ENCODE measurements at places on chromosomes 7 and 10.

- DNase-seq: no peak
These were observed 22.4 kb downstream of the NACAD start for GRCh38 chr7:45066409-45066808.

GRCh38 chr10:112361951-112362751, 11.8 kb upstream of the ACSL5 start:
- no peak for DNase-seq

- DNase-seq: no peak
These were observed 93.5 kb downstream of the SND1 start for GRCh38 chr7:127745445-127745844.

DNA sequence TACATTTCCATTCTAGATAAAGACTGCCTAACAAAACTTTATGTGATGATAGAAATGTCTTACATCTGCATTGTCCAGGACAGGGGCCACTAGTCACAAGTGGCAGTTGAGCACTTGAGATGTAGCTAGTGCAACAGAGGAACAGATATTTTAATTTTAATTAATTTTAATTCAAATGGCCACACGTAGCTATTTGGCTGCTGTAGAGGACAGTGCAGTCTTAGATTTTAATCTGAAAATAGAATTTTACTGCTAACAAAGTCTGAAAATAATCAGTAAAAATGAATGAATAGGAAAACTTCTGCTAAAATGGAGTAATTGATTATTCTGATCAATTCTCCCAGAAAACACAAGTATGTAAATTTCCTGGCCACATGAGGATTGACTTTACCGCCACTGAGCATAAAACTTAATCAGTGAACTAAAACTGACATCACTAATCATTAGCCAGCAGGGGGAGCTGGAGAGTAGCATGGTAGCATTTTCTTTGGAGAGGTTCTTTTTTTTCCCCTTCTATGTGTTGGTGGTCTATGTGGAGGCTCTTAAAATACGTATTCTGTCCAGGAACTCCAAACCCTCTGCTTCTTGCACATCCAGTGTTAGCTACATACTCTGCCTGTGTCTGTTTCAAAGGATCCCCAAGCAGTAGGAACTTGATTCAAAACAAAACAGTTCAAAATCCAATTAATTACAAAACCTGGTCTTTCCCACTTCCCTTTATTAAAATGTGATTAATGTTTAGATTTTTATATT, 52.1 kb downstream of the TSPAN12 start:
- DNase-seq: peak; percentile 39

GRCh38 chr10:73873142-73873837, 1.1 kb downstream of the CAMK2G start:
- DNase-seq: no peak

GRCh38 chr7:19106241-19107080, 11.0 kb downstream of the TWIST1 start:
- DNase-seq: no peak

- DNase-seq: no peak
These were observed at the start of gene KCND2 for GRCh38 chr7:120272701-120273475. KCND2 (plus strand) TSS chr7:120273175.

GRCh38 chr10:82866424-82867020, 991.5 kb downstream of the NRG3 start:
- DNase-seq: peak; percentile 48

DNA sequence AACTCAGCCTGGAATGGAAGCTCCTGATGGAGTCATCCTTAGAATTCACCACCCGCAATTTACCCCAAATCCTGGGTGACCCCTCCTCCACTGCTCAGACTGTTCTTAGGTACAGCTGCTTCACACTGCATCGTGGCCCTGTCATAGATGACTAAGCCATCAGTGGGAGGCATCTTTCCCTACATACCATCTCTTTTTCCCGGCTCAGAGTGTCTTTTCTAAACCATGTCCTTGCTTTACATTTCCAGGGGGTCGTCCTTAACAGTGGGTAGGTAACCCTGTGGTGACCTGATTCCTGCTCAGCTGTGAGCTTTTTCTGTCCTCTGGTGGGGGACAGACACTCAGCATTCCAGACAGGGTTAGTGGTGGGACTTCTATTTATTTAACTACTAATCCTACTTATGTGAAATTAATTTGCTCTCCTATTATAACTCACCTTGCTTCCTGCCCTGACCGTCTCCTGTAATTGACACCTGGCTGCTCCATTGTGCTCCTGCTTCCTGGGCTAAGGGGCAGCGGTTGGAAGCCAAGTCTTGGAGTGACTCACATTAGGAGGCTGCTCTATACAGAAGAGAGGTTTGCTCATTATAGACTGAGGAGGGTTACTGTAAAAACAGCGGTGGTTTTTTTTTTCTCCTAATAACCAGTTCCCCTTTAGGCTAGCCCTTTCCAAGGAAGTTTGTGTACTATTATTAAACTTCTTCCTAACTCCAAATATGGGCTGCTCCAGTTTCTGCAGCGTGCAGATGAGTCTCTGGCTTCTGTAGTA, 40.6 kb downstream of the PYROXD2 start:
- DNase-seq: no peak

DNA sequence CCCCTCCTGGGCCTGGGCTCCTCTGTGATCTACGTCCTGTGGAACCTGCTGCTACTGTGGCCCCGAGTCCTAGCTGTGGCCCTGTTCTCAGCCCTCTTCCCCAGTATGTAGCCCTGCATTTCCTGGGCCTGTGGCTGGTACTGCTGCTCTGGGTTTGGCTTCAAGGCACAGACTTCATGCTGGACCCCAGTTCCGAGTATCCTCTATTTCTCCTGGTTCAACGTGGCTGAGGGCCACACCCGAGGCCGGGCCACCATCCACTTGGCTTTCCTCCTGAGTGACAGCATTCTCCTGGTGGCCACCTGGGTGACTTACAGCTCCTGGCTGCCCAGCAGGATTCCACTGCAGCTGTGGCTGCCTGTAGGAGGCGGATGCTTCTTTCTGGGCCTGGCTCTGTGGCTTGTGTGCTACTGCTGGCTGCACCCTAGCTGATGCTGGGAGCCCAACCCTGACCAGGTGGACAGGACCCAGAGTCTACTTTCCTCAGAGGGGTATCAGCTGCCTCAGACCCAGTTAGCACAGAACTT, 37.8 kb upstream of the MMD2 start:
- DNase-seq: no peak

GRCh38 chr7:158241919-158242318, 345.7 kb downstream of the PTPRN2 start:
- no peak for DNase-seq

DNA sequence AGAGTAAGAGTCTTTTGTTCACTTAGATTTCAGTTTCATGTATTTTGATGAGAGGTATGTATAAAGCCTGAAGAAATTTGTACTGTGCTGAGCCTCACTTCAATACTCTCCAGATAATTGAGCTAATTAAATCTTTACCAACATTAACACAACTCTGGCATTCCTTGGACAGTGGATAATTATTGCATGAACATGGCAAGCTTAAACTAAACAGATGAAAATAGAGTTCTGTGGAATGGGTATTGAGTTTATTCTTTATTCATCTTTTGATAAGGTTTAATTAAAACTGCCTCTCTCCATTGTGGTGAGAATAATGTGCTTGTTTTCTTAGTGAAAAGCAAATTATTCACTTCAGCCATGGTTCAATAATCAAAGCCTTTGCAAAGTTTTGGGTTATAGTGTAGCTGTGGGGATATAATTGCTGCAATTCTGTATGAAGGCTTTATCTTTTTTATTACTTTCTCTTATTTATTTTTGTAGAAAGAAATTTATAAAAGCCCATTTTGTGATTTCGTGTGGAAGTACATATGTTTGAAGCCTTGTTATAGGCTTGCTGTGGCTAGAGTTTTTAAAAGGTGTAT, 126.4 kb upstream of the FZD1 start:
- no peak for DNase-seq

DNA sequence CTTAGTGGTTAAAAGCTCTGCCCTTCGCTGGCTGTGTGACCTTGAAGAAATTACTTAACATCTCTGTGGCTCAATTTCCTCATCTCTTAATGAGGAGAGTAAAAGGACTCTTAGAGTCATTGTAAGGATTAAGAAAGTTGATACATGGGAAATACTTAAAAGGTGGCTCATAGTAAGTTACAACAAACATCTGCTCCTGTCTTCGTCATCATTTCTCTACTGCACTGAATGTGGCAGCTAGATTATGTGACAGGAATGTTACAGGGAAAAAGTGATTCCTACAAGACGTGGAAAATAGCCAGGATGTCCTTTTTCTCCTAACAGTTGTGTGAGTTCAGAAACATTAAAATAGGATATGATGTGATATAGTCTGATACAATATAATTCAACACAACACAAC, 184.7 kb downstream of the FRMD4A start:
- no peak for DNase-seq

GRCh38 chr7:109497053-109497452, 927.4 kb downstream of the DNAJB9 start:
- no peak for DNase-seq

DNA sequence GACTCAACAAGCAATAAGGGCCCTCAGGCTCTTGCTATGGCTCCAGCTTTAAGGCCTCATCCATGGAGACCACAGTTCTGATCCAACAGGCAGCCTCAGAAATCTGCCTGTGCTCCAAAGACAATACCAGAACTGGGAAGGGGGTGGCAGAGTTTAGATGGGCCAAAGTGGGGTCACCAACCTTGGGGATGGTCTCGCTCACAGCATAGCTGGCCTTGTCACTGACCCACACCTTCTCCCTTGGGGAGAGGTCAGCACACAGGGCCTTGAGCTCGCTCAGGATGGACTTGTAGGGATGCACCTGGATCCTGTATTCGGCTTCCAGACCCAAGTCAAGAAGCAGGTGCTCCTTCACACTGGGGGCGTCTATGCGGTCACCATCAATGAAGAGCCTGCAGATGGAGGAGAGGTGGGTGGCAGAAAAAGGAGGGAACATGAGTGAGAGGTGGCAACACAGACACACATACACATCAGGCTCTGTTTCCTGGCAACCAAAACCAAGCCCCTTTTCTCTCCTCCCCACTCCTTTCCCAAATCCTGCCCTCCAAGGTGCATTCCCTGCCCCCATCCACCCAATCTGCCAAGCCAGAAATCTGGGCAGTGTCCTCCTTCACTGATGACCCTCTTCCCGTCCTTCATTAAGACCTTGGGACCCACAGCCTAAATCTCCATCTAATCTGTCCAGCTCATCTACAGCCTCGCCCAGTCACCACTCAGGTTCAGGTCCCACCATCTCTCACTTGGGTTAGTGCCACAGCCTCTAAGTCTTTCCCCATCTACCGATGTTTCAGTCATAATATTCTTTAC, 40.9 kb downstream of the XPNPEP1 start:
- no peak for DNase-seq

- DNase-seq: no peak
These were observed 29.9 kb downstream of the SPDYE6 start for GRCh38 chr7:102326157-102326889.

DNA sequence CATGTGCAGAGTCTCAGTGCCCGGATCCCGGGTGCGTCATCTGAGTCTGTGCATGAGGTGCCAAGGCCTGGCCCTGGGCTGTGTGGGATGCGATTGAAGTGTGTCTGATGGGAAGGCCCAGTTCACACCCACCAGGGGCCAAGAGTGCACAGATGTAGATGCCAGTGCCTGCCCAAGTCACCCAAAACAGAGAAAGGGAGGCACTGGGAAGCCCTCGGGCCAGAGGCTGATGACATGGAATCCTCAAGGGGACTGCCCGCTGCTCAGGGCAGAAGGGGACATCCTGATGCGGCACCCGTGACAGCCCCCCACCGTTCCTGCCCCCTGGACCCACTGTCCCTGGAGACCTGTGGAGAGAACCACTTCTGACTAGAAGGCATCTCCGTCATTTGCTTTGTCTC, 72.2 kb upstream of the ZNF479 start:
- no peak for DNase-seq

DNA sequence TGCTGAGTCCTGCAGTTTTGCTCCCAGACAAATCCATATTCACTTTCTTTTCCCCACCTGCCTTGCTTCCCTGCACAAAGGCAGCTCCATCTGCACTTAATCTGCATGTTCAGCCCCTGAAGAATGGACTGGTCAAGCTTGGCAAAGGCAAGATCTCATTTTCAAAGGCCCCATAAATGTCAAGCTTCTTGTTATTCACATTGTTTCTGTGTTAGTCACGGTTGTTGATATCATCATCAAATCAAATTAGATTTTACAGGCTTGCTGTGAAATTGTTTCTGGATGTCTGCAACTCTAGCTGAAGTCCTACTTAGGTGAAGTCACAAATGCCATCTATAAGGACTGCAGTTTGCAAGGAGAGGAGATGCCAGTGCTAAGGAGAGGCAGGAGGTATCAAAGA, 91.0 kb downstream of the GPAM start:
- no peak for DNase-seq

- DNase-seq: no peak
These were observed 43.9 kb downstream of the CHRM2 start for GRCh38 chr7:136912339-136912738.

- no peak for DNase-seq
These were observed 11.4 kb downstream of the NHLRC2 start for GRCh38 chr10:113865901-113866300.

GRCh38 chr7:90238022-90238421, 7.0 kb upstream of the CFAP69 start:
- DNase-seq: no peak

- no peak for DNase-seq
These were observed 178.6 kb upstream of the INHBA start for GRCh38 chr7:41881331-41882130.

GRCh38 chr10:129552119-129552518, 85.1 kb downstream of the MGMT start:
- DNase-seq: no peak

- DNase-seq: no peak
These were observed 22.1 kb downstream of the PLAC9 start for GRCh38 chr10:80154626-80154977.

DNA sequence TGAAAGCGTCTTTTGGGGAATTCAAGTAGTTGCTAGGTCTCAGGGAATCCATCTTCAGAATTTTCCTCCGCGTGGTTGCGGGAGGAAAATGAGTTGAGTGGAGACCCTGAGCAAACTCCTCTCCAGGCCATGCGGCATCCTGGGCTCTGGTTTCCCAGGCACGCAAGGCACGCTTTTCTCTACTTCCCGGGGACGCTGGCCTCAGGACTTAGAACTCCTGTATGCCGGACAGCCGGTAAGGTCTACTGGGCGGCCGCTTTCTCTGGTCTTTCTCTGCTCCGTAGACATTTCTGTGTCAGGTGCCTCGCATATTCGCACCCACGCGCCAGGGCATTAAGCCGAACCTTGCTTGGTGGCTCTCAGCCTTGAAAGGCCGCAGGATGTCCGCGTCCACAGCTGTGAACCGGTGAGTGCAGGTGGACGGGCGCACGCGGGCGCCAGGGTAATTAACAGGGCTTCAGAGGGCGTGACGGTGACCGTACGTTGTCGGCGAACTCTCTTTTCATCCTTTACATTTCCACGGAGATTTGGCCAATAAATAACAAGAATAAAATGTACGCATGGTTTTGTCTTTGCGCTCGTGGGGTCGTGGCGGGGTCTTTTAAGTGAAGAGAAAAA, 992 bp upstream of the RBM20 start:
- DNase-seq: no peak
